ENCODE measurements at places on chromosomes 16 and 17.

- DNase-seq = no peak
These were observed 4.3 kb downstream of the POLG2 start for GRCh38 chr17:64492481-64493109.

DNA sequence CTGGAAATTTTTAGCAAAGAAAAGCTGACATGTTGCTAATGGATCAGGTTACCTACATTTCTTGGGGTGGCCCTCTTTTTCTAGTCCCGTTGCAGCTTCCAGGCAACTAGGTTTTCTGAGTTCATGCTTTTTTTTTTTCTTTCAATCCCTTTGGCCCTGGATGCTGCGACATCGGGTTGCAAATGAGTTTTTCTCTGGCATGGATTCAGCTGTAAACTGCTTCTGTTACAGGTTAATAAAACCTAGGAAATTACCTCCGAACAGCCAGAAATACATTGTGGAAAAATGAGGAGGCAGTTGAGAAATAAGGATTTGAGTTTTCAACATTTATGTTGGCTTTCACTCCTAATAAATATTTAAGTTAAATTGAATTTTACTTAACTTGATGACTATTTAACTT lies 149.8 kb upstream of the MAF start:
- DNase-seq = no peak

DNA sequence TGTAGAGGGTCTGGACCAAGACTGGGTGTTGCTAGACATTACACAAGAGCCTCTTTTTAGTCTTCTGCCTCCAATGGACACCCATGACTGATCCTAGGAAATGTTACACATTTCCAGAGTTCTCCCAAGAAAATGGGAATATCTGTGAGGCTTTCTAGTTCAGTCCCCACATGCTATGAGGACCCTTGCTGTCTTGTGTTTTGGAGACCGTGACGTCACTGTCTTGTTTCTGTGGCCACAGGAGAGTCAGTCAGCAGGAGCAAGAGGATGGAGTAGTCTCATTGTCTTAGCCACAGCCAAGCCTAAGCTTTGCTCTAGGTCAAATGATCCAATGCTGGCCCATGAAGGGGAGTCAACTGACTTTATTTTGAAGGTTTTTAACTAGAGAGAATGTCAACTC lies 820.1 kb upstream of the RBFOX1 start:
- DNase-seq = no peak

DNA sequence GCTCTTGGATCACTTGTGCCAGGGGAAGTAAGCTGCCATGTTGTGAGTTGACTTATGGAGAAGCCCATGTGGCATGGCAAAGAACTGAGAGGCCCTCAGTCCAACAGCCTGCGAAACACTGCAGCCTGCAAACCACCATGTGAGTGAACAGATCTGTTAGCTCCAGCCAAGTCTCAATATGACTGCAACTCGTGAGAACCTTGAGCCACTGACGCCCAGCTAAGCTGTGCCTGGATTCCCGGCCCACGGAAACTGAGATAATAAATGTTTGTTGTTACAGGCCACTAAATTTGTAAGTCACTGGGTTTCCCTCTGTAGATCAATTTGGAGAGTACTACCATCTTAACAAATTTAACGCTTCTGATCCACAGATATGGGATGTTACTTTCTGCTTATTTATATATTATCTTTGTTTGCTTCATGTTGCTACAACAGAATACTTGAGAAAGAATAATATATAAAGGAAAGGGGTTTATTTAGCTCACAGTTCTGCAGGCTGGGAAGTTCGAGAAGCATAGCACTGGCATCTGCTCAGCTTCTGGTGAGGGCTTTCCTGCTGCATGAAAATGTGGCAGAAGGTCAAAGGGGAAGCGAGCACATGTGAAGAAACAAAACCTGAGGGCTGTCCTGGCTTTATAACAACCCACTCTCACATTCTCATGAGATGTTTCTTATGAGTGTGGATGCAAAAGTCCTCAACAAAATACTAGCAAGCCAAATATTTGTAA lies 29.4 kb upstream of the ATP2A3 start:
- DNase-seq = no peak

- DNase-seq = no peak
These were observed 382.3 kb upstream of the EEF2KMT start for GRCh38 chr16:5479926-5480325.

- no peak for DNase-seq
These were observed 4.7 kb downstream of the SOCS3 start for GRCh38 chr17:78355045-78355641.

DNA sequence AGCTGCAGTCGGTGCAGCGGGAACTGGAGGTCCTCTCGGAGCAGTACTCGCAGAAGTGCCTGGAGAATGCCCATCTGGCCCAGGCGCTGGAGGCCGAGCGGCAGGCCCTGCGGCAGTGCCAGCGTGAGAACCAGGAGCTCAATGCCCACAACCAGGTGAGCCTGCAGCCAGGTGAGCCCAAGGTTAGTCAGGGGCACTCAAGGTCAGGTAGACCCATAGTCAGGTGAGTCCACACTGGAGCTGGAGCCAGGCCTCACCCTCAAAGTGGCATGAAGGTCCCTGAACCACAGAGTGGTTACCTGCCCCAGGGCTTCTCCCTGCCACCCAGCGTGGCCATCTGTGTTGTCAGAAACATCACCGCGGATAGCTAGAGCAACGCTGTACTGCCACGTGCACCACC lies 32.2 kb downstream of the PLD6 start:
- DNase-seq = no peak

DNA sequence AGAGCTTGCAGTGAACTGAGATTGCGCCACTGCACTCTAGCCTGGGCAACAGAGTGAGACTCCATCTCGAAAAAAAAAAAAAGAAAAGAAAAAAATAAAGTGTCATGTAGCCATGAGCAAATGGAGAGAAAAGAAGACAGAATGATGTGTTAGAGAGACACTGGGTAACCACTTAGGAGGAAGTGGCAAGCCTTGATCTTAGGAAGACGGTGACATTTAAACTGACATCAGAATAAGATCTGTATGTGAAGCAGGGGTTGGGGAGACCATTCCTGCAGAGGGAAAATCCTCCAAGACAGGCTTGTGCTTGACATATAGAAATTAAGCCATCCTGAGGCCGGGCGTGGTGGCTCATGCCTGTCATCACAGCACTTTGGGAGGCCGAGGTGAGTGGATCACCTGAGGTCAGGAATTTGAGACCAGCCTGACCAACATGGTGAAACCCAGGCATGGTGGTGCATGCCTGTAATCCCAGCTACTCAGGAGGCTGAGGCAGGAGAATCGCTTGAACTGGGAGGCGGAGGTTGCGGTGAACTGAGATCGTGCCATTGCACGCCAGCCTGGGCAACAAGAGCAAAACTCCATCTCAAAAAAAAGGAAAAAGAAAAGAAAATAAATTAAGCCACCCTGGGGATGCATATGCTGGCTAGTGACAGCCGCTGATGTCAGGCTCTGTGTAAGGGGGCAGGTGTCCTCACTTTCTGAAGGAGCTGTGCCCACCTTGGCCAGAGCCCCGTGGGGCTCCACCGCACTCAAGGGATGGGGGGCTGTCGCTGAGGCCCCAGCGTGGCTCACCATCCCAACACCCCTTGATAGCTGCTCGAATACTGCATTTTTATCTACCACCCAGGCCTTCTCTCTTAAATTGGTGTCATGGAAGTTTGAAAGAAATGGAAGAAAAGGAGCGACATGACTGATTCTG lies 13.1 kb upstream of the CYB5B start:
- no peak for DNase-seq

DNA sequence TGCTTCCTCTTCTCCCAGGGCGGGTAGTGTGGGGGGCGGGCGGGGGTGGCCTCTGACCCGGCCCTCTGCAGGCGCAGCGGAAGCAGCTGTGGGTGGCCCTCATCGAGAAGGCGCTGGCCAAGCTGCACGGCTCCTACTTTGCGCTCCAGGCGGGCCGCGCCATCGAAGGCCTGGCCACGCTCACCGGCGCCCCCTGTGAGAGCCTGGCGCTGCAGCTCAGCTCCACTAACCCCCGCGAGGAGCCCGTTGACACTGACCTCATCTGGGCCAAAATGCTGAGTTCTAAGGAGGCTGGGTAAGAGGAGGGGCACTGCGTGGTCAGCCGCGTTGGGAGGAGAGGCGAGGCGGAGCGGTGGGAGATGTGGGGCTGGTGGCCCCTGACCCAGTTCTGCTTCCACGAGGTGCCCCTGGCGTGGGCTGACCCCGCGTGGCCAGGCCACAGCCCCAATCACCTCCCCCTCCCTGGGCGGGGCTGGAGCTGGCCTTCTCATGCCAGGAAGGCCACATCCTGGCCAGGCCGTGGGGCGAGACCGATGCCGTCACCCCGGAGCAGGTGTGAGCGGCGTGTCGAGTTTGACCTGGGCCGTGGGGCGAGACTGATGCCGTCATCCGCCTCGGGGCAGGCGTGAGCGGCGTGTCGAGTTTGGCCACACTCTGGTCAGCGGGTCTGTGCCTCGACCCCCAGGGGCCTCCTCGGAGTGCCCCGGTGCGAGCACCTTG lies 10.5 kb upstream of the PRR35 start:
- DNase-seq = no peak

- no peak for DNase-seq
These were observed 53.1 kb downstream of the SCNN1B start for GRCh38 chr16:23355106-23355670.

DNA sequence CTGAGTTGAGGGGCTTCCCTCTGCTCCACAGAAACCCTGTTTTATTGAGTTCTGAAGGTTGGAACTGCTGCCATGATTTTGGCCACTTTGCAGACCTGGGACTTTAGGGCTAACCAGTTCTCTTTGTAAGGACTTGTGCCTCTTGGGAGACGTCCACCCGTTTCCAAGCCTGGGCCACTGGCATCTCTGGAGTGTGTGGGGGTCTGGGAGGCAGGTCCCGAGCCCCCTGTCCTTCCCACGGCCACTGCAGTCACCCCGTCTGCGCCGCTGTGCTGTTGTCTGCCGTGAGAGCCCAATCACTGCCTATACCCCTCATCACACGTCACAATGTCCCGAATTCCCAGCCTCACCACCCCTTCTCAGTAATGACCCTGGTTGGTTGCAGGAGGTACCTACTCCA lies 26.0 kb downstream of the STH start:
- no peak for DNase-seq

DNA sequence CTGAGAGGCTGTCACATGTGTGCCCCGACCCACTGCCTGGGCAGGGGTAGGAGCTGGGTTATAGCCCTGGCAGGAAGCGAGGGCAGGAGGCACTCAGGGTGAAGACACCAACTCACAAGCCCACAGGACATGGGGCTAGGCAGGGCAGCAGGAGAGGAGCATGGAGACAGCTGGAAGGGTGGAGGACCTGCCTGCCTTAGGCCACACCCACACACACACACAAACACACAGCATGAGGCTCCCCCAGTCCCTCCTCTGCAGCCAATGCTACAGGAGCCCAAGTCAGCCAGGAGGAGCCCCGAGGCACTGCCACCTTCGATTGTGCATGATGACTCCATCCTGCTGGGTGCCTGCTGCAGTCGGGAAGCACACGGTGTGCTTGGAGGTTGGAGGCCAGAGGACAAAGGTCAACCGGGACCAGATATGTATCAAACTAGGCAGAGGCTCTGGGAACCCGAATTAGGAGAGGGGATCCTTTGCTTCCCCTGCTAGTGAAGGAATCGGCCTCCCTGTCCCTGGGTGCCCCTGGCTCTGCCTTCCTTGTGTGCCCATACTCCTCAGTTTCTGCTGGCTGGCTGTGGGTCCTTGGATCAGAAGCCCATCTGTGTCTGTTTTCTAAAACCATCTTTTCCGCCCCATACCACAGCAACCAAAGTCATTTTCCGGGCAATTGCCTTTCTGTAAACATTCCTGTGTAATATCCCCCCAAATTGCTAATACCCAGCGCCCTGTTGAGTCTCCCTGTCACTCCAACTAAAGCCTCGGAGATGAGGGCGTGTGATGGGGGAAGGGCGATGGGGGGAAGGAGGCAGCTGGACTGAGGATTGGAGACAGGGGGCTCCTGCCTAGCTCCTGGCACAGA lies 20.5 kb downstream of the SRCIN1 start:
- no peak for DNase-seq

DNA sequence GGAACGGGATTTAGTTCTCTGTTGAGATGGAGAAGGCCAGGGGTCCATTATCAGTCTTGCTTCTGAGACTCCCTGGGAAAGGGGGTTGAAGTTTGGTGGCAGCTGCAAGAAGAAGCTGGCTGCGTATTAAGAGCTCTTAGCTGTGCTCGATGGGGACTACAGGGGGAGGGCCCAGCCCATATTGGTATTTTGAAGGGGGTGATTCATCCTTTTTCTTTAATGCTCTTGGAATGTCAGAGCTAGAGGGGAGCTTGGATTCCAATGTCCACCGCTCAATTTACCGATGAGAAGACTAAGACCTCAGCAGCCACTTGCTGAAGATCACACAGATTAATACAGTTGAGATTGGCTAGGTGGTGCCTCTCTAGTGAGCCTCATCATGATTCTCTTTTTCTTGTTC lies 5.0 kb downstream of the NOG start:
- DNase-seq = no peak

GRCh38 chr16:79269211-79269863 lies 331.2 kb downstream of the MAF start:
- DNase-seq = no peak

GRCh38 chr16:47895146-47895545 lies 260.6 kb downstream of the ABCC12 start:
- no peak for DNase-seq

GRCh38 chr17:69869667-69870066 lies 205.4 kb upstream of the KCNJ16 start:
- no peak for DNase-seq

- DNase-seq = no peak
These were observed 16.7 kb downstream of the IGFBP4 start for GRCh38 chr17:40459636-40460603.

DNA sequence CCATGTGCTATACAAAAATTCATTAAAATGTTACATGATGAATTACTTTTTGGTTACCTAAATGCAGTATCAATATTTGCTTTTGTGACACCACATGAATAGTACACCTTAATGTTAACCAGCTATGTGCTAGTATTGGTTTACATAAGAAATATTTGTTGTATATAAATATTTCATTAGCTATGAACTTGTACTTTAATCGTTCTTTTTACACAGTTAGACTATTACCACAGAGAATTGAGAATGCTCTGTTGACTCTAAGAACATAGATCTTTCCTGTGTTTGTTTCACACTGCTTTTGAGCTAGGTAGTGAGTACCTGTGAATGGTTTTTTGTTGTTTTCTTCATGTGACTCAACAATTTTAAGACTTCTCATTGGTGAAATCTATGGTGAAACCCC lies 93.4 kb downstream of the KANSL1 start:
- no peak for DNase-seq

- no peak for DNase-seq
These were observed 110.2 kb upstream of the NLRP1 start for GRCh38 chr17:5694551-5694950.

DNA sequence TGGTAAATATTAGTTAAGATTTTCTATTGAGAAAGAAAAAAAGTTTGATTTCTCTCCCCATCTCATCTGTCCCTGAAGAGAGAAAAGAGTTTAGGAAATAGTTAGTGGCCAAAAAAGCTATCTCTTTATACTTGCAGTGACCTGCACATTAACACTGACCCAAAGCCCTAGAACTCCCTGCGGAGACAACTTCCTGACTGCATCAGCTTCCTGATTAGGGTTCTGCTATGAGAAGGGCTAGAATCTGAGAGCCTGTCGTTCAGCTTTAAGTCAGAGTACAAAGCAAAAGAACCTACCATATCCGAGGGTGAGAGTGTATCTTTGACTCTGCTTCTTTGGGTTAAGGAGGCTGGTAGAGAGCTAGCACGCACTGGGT lies 24.7 kb downstream of the LIMD2 start:
- no peak for DNase-seq

- DNase-seq = no peak
These were observed 62.4 kb downstream of the VMP1 start for GRCh38 chr17:59769887-59770286.

GRCh38 chr17:34720760-34721159 lies 141.4 kb downstream of the TMEM132E start:
- DNase-seq = no peak

All from muscle of arm (tissue), 14 donors.